ENCODE measurements at places on chromosomes 5 and 9.

GRCh38 chr9:24460781-24461180 is 84.9 kb downstream of the IZUMO3 start:
- no peak for DNase-seq

DNA sequence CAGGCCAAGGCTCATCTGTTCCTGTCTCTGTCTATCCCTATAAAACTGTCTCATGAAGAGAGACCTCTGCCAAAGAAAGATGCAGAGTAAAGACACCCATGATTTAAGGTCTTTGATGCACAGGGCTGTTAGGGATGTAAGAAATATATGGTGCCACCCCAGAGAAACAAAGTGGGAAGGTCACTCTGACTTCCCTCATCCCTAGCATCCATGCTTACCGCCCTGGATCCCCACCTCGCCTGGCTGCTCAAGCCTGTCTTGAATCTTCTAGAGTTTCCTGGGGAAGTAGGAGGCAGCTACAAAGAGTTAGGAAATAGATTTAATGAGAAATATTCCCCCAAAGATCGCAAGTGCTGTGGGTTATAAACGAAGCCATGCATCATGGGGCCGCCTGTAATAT is 349.2 kb downstream of the SLIT3 start:
- no peak for DNase-seq

- no peak for DNase-seq
Observed at GRCh38 chr5:95083606-95084005, 201.3 kb downstream of the MCTP1 start.

- DNase-seq: no peak
Observed at GRCh38 chr5:101608322-101608721, 687.8 kb downstream of the SLCO4C1 start.

DNA sequence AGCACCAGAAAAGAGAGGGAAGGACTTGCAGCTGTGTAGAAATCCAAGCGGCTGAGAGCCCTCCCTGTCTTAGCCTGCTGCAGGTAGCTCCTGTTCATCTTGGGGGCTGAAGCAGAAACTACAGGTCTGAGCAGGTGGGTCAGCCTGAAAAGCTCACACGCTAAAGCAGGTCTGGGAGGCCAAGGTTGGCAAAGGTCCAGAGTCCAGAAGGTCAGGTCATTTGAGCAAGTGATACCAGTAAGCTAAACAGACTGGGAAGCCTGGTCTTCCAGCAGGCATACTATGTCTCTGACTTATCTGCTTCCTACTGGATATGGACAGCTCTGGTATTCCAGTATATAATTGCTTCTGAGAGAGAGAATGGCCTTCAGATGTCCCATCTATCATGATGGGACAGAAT is 26.2 kb downstream of the PTCD2 start:
- no peak for DNase-seq

DNA sequence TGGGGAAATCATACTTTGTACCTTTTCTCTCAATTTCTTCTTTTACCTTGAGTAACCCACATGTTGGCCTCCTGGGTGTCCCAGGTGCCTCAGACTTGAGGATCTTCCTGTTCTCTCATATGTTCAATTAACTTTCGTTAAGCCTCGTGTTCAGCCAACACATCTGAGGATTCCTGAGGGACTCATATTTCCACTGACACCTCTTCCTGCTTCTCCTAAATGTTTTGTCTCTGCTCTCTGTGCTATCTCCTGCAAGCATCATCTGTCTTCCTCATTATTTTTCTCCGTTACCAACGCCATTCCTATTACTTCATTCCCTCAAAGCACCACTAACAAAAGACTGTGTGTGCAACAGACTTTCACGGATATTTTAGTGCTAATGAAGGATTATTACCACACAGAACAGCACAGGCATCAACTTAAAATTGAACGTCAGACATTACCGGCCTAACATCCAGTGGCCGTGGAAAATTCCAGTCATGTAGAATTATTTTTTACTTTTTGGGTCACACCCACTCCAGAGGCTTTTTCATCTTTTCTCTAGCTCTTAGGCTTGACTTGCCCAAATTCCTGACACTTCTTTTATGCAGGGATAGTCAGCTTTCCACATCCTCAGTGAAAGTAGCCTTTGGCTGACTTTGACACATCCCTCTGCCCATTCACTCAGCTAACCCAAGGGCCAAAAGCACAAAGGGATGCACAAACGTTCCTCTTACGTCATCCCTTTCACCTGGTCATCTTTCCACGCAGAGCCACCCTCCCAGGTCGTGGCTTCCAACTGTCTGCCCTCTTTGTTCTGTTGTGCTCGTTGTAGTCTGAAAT is 46.0 kb upstream of the OSMR start:
- no peak for DNase-seq

DNA sequence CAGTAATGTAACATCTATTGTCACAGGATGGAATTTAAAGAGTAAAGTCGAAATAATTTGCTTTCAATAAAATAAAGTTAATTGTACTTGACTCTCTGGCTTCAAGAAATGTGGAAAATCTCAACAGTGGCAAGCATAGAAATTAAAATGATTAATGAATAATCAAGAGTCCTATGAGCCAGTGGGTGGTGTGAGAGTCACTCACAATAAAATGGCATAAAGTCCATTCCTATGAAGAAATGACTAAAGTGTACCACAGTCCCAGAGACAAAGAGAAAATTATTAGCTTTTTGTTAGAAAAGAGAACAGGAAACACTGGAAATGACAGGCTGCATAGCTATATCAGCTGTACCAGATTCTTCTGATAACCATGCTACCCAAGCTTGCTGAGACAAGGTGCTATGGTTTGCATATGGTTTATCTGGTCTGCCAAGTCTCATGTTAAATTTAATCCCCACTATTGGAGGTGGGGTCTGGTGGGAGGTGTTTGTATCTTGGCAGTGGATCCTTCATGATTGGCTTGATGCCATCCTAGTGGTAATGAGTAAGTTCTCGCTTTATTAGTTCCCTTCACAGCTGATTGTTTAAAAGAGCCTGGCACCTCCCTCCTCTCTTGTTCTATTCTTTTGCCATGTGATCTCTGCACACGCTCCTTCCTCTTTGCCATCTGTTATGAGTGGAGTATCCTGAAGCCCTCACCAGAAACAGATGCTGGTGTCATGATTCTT is 647.7 kb upstream of the ITGA1 start:
- DNase-seq: peak; percentile 99

DNA sequence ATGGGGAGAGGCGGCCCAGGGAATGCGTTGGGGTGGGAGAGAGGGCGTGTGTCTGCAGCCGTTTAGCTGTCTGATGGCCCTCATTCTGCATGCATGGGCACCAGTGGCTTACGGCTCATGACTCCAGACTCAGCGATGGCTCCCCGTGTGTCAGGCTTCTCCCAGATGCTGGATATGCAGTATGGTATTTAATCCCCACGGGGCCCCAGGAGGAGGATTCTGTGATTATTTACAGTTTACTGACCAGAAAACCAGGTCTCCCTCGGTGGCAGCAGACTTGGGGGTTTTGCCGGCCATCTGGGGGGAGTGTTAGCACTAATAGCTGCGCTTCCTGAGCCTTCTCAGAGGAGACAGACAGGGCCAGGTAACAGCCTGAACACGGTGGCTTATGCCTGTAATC is 4.3 kb downstream of the PRDM12 start:
- no peak for DNase-seq

- DNase-seq: peak; percentile 2
Observed at GRCh38 chr5:38845526-38846378, at the start of gene OSMR. OSMR (plus strand) TSS chr5:38846012; CDS start chr5:38869045, 23,033 bp downstream.

DNA sequence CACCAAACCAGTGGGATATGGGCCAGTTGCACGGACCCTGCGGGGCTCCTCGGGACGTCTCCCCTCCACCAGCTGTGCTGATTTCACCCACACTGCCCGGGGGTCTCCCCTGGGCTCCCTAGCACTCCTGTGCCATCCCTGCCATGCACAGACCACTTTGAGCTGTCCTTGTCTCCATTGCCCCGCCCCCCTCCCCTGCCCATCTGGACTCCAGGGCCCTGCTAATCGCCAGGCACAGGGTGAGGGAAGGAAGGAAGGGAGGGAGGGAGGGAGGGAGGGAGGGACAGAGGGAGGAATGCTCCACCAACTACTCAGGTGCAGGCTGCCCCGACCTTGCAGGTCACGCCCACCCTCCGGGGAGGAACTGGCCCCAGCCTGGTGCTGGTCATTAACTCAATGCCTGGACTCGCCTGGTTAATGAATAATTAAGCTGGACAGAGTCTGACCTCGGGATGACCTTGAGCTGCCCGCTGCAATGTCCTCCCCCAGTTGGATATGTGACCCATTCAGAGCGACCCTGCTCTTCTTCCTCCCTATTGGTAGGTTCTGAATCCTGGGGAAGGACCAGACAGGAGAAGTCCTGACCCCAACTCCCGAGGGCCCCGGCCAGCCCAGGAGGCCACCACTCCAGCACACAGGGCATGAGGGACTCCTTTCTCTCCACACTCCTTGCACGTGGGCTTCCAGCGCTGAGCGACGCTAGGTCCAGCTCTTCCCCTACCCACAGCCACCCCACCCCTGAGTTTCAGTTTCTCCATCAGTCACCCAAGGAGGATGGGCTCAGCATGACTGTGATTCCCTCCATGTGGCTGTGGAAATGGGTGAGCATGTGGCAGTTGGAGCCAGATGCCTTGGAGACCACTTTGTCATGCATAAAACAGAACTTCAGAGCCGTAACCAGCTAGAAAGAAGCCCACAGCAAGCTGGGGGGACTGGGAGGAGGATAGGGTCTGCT is 62.1 kb downstream of the C9orf50 start:
- DNase-seq: no peak

DNA sequence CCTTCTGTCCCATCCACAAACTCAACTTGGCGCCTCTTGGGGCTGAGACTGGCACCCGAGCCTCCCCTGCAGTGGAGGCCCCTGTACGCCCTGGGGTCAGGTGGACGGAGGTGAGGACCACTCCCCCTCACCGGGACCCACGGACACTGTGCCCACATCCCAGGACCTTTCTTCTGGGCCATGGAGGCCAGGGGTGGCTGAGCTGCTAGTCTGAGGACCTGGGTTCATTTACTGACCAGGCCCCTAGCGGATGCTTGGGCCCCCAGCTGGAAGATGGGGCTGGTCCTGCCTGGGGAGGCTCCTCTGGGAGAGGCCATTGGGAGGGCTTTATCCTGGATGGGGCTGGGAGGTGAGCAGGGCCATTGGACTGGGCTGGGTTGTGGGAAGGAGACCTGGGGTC is 16.9 kb upstream of the SLC6A19 start:
- no peak for DNase-seq

DNA sequence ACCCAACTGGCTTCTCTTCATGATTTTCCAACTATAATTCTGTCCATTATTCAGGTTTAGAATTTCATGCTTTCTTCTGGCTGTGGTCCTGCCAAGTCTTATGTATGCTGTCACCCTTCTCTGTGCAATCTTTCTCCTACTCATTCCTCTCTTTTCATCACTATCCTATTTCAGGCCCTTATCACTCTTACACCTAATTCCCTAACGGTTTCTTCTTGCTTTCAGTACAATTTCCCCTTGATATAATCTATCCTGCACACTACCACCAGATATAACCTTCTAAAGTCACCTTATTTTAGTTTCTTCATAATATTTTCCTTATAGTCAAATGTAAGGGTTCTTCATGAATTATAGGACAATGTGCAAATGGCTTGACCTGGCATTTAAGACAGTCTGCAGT is 436.2 kb downstream of the RAB3C start:
- DNase-seq: no peak

GRCh38 chr9:114033397-114034103 is 44.5 kb downstream of the AMBP start:
- no peak for DNase-seq

GRCh38 chr5:168263121-168263520 is 28.3 kb upstream of the WWC1 start:
- DNase-seq: no peak

DNA sequence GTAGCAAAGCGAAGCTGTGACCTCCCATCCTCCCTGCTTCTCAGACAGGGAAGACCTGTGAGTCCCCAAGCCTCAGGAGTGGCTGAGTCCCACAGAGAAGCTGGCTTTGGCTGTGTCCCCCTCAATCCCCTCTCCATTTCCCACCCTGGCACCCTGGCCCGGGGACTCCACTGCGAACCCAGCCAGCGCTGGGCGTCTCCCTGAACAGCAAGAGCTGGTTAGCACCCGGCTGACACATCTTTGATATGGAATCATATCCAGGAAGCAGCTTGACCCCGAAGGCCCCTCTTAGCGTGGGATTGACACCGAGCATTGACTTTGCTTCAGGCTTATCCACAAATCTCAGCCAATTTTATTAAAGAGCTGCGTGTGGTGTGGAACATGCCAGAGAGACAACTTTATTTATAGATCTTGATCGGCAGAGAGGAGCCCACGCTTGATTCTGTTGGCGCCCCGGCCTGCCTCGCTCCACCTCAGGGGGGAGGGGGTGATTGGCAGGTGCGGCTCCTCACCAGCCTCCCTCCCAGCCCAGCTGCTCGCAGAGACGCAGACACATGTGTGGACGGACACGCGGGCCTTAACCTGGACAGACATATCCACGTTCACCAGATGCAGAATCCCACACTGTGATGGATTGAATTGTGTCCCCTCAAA is 120.7 kb upstream of the MVB12B start:
- DNase-seq: no peak

GRCh38 chr5:178324481-178325310 is 92.1 kb upstream of the PHYKPL start:
- peak; percentile 1 for DNase-seq

GRCh38 chr9:93114169-93114983 is 18.4 kb downstream of the CARD19 start:
- no peak for DNase-seq

- DNase-seq: no peak
Observed at GRCh38 chr9:38649731-38650363, 29.5 kb upstream of the ANKRD18A start.

DNA sequence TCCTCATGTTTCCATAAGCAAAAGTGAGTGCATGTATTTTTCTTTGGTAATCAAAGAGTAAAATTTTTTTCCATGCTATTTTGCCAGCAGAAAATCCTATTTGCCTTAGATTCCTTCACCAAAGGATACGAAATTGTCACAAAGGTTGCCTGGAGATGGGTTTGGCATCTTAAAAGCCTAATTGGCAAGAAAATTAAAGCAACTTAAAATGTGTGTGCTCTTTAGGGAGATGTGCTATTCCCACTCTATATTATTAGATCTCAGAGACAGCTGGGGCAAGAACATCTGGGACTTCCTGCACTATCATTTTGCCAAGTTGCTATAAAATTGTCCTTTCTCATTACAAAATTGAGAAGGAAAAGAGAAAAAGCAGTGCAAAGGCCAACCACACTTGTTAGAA is 146.1 kb downstream of the PLCXD3 start:
- no peak for DNase-seq

DNA sequence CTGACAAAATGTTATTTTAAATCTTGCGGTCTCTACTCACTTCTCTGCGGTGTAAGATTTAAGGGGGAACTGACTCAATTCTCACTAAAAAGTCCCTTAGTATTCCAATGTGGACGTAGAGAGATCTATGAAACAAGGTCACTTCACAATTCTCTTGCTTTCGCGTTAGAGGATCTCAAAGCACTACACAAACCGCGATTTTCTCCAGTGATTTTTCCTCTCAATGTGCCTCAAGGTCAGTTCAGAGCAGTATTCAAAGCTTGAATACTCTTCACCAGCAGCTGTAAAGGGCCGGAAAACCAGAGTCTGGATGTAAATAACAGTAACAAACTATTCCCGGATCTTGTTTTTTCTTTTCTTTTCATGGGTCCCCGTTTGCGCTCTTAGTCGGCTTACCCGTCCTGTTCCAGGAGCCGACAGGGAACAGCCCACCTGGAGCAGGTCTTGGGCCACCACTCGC is 128.2 kb downstream of the TMEM161B start:
- no peak for DNase-seq

- DNase-seq: no peak
Observed at GRCh38 chr9:96620832-96621269, 1.2 kb upstream of the CDC14B start.

- DNase-seq: no peak
Observed at GRCh38 chr5:135371622-135372232, 27.3 kb downstream of the MACROH2A1 start.

- no peak for DNase-seq
Observed at GRCh38 chr5:79205965-79206364, 30.0 kb upstream of the JMY start.

- DNase-seq: no peak
Observed at GRCh38 chr5:98415663-98416062, 357.8 kb upstream of the RGMB start.
